ENCODE measurements at places on chromosomes 12 and 14. TPM values are rescaled to one million over a fixed set of nuclear protein-coding genes. Genes with fewer than 3 reads are reported as not detected.

SLC15A4 gene
- total RNA-seq: 29.4 TPM

- no peak overlapping the region for H3K27ac ChIP-seq
- no peak overlapping the region for H3K4me3 ChIP-seq
- H3K4me1 ChIP-seq: no peaks in the 10 kb centered on the region
- H3K36me3 ChIP-seq: no peaks in the 10 kb centered on the region
Measured at GRCh38 chr14:84288781-84289180, 1241.2 kb upstream of the FLRT2 start.

- H3K36me3 ChIP-seq: no peaks in the 10 kb centered on the region
- H3K4me3 ChIP-seq: no peak overlapping the region
- H3K27me3 ChIP-seq: peaks cover 35% of the 10 kb centered on the region
Measured at GRCh38 chr12:47910486-47910885, 5.7 kb upstream of the VDR start.

DNA sequence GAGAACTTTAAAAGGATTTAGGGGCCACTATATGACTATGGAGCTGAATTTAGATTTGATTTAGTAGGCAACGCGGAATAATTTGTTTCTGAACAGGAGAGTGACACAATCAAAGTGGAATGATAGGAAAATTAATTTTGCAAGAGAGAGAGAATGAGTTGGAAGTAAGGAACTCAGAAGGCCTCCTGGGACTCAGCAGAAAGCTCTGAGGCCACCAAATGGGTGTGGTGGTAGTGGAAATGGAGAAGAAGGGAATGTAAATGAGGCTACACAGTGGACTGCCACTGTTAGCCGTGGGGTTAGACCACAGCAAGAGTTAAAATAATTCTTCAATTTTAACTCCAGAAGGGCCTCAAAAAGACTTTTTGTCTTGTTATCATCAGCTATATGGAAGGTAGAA, 102.7 kb downstream of the LRRK2 start:
- DNase-seq: no peak
- no peaks in the 10 kb centered on the region for H3K27me3 ChIP-seq
- no peaks in the 10 kb centered on the region for H3K36me3 ChIP-seq
- no peak overlapping the region for H3K27ac ChIP-seq
- H3K4me3 ChIP-seq: no peak overlapping the region

- peaks cover 4% of the 10 kb centered on the region for H3K4me1 ChIP-seq
- DNase-seq: no peak
- H3K27ac ChIP-seq: peak overlapping the region; percentile 81
- no peaks in the 10 kb centered on the region for H3K27me3 ChIP-seq
Measured at GRCh38 chr12:10612984-10613348, 443 bp downstream of the MAGOHB start.

DNA sequence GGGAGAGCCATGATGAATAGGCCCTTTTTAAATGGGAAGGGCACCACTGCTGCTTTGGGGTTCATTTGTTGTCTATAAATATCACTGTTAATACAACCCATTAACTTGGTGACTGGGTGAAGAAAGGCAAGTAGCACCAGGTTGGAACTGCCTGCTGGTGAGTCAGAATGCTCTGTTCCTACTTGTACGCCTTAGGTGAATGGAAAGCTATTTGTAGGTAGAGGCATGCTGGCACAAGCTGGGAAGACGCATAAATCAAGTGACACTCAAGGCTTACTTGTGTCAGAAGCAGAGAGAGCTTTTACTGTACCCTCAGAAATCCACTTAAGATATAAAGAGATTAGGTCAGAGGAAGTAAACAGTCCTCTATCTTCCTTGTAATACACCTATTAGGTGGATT, 142.5 kb downstream of the TMX1 start:
- DNase-seq: no peak
- peaks cover 8% of the 10 kb centered on the region for H3K4me1 ChIP-seq
- no peaks in the 10 kb centered on the region for H3K36me3 ChIP-seq
- no peak overlapping the region for H3K27ac ChIP-seq

- no peak overlapping the region for H3K4me3 ChIP-seq
- H3K27ac ChIP-seq: no peak overlapping the region
- no peaks in the 10 kb centered on the region for H3K4me1 ChIP-seq
- DNase-seq: no peak
- H3K36me3 ChIP-seq: no peaks in the 10 kb centered on the region
Measured at GRCh38 chr14:56129092-56129491, 10.9 kb downstream of the PELI2 start.

GRCh38 chr12:103114296-103115055, 157.0 kb downstream of the ASCL1 start:
- no peaks in the 10 kb centered on the region for H3K4me1 ChIP-seq
- DNase-seq: no peak
- H3K36me3 ChIP-seq: no peaks in the 10 kb centered on the region
- no peak overlapping the region for H3K4me3 ChIP-seq
- no peak overlapping the region for H3K27ac ChIP-seq
